Stimulated activated CD8-positive, alpha-beta memory T cell treated with anti-CD3 and anti-CD28 coated beads, Interleukin-7, amount 100 ng/mL, for 24 hours (primary cell): ENCODE measurements at places on chromosomes 7 and 10.

GRCh38 chr7:150335108-150335773, 6.2 kb downstream of the RARRES2 start:
- DNase-seq: no peak

DNA sequence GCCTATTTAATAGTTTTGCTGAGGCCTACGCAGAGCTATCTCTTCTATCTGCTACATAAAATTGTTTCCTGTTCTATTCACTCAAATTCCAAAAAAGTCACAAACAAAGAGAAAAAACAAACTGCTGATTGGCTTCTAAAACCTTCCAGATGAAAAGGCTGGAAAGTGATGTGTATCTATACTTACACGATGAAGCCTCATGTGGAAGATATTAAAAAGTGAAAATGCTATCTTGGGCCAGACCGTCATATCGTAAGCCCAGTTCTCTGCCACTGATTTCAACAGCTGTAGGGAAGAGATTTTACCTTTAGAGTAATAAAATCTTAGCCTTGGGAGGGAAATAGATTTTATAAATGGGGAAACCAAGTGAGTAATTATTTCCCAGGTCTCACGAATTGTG, 394.8 kb downstream of the KIF20B start:
- no peak for DNase-seq

DNA sequence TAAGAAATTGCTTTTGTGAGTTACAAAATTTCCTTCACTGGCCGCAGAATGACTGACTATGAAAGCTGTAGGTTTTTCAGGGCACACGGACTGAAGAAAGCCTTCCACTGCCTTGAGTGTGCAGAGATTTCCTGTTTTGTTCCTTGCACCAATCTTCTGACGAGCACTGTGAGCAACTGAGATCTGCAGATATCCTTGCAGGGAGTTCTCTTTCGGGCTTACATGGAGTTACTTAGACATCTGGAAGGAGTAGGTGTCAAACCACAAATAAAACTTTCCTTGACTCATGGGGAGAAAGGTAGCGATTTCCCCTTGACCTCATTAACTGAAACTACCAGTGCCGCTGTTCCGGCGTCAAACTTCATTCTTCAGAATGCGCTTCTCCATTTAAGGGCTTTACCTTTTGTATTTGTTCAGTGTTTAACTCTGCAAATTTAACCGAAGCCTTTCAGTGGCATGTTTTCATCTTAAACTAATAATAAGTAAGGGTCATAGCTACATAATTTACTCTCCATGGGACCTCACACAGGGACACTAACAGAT, 1175.3 kb downstream of the GATA3 start:
- DNase-seq: no peak

DNA sequence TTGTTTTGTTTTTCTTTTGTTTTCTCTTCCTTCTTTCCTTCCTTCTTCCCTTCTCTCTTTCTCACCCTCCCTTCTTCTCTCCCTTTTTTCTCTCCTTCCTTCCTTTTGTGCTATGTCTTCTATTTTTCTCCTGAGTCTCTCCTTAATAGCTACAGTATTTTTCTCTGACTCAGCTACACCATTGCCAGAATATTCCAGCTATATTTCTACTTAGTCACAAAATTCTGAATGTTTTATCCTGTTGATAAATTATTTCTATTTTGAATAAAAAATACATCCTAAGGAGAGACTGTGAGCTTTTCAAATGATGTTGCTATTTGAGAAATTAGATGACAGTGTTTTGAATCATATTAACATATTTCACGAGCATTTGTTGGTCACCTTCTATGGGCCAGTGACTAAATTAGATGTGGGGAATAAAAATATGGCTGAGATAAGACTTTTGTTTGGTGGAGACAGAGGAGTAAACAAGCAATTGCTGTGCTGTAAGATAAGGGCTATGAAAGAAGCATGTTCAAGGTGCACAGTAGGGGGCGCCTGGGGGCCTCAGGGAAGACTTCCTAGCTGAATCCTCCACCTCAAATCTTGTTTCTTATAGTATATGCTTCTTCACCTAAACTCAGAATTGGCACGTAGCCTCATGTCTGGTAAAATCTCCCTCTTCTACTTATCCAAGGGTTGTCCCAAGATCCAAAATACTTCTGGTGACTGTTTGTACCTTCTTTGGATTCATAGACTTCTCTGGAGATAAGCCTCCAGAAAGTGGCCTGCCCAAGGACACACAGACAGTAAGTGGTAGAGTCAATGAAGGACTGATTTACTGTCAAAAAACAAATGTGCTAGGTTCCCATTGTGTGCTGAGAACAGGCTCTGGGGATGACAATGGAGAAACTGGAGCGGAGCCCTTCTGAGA, 115.5 kb upstream of the CREB5 start:
- DNase-seq: peak; percentile 19

- no peak for DNase-seq
Observed at GRCh38 chr7:351681-352480, 61.9 kb downstream of the FOXL3 start.

GRCh38 chr7:4748231-4748681, 27.2 kb upstream of the AP5Z1 start:
- DNase-seq: no peak

DNA sequence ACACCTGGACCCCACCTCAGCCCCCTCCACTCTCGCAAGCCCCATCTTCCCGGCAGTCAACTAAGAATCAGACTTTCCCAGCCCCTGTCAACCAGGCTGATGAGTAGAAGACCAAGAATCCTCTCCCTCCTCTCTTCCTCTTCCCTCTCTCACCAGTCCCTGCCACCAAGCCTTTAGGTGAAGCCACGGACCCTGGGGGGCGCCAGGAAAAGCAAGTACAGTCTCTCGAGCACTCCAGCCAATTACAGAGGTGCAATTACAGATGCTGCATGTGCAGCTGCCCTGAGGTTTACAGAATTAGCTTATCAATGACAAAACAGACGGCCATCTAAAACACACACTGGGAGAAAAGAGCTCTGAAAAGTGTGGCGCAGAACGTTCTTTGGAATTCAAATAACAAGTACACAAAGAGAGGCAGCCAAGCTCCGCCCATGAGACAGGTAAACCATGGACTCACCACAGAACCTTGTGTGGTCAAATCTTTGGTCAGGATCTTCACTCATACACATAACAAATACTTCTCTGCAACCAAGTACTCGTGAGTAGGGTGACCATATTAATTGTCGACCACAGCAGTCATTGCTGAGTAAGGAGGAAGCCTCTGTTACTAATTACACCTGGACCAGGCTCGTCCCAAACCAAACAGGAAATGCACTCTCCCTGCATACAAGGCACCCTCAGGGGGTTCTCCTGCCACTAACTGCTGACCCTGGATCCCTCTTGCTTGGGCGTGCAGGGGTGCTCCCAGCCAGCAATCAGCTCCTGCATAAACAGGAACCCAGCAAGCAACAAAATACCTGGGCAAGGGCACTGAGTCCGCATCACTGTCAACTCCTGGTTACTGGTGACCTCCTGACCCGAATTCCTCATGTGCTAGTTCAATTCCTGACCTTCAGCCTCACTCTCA, 189.2 kb downstream of the FAM107B start:
- DNase-seq: no peak

DNA sequence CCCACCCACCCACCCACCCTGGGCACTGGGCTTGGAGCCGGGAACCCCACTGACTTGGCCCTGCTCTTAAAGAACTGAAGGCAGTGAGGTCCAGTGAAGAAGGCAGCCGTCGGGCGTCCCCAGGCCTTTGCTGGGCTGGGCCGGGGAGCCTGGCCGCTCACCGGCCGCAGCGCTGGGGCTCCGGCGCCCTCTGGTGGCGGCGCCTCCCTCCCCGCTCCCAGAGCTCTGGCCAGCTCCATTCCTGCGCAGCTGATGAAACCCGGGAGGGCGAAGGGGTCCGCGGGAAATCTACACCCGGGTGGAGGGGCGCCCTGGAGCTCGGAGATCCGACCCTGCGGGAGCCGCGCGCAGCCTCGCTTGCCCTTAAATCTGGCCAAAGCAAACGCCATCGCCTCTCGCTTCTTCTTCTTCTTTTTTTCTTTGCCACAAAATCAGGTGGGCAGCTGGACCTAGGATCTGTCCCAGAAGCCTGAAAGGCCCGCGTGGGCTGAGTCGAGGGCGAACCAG, 1.7 kb upstream of the CXCL12 start:
- no peak for DNase-seq

DNA sequence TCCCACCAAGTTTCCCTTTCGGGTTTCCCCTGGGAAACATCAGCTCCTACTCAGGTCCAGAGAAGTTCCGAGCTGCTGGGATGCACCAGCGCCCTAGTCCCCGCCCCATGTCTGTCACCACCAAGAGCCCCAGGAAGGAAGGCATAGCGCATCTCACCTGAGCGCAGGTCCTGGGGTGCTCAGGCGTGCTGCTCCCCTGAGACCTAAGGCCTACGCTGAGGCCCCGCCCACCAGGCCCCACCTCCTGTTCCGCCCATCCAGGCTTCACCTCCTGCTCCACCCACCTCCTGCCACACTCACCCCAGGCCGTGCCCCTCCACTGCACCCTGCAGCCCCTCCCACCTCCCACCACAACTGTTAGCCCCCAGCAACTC, 1.2 kb upstream of the TFR2 start:
- no peak for DNase-seq

DNA sequence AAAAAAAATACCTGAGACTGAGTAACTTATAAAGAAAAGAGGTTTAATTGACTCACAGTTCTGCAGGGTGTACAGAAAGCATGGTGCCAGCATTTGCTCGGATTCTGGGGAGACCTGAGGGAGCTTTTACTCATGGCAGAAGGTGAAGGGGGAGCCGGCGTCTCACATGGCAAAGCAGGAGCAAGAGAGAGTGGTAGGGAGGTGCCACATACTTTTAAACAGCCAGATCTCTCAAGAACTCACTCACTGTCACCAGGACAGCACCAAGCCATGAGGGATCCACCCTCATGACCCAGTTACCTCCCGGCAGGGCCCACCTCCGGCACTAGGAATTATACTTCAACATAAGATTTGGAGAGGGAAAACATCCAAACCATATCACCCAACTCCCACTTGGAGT, 25.8 kb downstream of the MSRB2 start:
- DNase-seq: no peak

- DNase-seq: no peak
Observed at GRCh38 chr7:140367528-140367927, 30.8 kb downstream of the SLC37A3 start.

DNA sequence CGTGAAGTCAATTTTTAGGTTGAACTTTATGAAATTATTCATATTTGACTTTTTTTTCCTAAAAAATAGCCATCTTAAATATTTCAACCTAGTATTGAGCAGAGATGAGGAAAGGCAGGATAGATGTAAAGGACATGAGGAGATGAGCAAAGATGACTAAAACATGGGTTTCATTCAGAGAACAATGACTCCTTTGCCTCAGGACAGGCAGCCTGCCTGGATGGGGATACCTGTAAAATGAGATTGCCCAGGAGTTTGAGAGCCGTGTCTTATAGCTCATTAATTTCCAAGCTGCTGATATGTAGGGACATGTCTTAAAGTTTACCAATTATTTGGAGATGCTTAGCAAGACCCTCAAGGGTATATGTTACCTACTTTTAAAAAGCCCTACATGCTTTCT, 243.8 kb upstream of the MDFIC start:
- no peak for DNase-seq

GRCh38 chr7:37598824-37599223, 84.7 kb upstream of the GPR141 start:
- DNase-seq: no peak

DNA sequence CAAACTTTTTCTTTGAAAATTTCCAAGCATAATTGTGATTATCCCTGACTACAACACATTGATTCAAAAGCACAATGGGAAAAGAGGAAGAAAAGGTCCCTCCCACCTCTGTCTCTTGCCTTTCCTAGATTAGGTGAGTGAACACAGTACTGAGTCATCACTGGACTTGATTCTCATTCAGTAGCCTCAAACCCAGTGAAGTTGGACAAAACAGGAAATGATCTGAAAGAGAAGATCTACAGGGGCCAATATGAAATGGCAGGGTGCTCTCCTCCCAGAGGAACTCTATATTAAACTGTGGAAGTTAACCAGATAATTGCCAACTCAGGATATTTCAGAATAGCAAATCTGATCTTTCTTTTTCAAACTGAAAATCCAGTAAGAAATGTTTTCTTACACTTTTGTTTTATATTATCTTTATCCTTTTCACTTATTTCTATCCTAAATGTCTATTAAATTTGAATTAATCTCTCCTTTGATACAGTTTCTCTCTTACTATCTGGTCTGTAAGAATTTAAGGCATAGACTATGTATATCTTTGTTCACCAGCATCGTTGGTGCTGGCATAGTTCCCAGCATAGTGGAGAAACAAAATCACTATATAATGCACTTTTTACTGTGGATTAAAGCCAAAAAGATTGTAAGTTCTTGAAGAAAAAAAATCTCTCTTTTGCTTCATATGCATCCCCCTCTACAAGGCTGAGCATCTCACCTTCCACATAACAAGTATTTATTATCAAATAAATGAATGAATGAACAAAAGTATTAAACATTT, 41.4 kb upstream of the IKZF1 start:
- DNase-seq: no peak
